ENCODE measurements at places on chromosomes 1 and 21.

DNA sequence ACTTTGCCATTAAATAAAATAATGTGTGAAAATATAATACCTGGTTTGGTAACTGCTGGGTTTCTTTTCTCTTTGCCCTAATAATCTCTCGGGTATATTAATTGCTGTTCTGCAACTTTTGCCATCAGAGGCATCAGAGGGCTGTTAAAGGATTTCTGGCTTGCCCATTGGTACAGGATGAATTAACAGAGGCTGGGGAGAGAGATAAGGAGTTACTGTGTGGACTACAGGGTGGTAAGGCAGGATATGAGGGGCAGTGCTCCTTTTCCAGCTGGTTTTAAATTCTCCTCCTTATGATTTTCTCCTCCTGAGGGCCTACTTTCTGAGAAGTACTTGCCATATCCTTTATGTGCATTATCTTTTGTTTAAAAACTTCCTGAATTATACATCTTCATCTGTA is 48.3 kb downstream of the FGGY start:
- DNase-seq, result no peak

DNA sequence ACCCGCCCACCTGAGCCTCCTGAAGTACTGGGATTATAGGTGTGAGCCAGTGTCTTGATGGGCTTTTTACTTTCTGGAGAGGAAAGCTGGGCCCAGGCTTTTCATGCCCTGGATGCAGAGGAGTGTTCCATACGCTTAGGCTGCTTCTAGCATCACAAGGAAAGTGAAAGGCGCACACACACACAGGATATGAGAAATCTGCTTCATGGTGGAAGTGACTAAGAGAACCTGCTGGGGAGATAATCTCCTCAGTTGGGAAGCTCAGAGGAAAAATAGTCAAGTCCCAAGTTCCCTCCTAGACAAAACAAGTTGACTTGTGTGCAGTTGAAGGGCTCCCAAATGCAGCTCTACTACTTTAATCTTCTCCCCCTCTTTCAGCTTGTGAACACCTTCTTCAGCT is 2.2 kb downstream of the NUDC start:
- no peak for DNase-seq

DNA sequence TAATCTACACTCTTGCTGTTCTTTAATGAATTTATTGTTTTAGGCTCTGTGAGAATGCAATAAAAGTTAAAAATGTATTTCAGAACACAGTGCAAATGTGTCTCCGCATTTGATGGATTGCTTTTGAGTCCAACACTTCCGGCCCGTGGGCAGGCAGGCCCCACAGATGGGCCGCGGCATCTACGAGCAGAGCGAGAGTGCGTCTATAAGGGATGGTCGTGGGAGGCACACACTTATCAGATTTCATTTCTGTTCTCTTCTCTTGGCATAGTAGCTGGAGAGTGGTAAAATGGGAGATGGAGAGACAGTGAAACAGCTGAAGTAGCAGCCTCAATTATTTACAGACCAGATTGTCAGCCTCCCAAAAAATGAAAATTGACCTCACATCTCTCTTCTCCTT is 134.2 kb downstream of the NAV1 start:
- no peak for DNase-seq

DNA sequence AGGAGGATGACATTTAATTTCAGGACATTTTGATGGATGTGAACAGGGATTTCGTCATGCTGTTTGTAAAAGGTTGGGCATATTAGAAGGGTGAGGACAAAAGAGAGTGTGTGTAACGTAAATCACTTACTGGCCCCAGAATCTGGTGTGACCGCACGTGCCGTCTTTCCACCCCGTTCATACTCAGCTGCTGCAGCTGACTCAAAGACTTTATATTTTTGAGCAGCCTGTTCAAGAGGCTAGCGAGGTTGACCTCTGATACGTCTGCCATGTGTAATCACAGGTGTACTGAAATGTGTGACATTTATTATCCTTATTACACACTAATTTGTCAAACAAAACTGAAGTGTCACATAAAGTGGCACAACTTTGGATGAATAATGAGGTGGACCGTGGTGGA is 66.5 kb upstream of the ERRFI1 start:
- DNase-seq, result no peak

GRCh38 chr1:42767510-42768000 is 506 bp downstream of the C1orf50 start:
- DNase-seq, result no peak

DNA sequence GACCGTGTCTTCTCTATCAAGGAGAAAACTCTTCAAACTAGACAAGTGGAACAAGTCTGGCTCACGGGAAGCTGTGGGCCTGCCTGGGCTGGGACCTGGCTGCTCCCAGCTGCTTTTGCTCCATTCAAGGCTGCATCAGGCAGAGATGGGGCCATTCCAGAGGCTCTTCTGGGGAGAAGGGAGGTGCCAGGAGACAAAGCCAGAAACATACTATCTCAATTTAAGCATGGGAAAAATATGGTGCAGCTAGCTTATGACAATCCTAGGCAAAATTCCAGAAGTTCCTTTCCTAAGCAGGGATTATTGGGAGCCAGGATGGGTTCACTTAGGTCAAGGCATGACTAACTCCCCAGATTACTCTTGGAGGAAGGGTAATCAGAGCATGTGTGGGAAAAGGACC is 90.8 kb upstream of the SLC2A1 start:
- no peak for DNase-seq

DNA sequence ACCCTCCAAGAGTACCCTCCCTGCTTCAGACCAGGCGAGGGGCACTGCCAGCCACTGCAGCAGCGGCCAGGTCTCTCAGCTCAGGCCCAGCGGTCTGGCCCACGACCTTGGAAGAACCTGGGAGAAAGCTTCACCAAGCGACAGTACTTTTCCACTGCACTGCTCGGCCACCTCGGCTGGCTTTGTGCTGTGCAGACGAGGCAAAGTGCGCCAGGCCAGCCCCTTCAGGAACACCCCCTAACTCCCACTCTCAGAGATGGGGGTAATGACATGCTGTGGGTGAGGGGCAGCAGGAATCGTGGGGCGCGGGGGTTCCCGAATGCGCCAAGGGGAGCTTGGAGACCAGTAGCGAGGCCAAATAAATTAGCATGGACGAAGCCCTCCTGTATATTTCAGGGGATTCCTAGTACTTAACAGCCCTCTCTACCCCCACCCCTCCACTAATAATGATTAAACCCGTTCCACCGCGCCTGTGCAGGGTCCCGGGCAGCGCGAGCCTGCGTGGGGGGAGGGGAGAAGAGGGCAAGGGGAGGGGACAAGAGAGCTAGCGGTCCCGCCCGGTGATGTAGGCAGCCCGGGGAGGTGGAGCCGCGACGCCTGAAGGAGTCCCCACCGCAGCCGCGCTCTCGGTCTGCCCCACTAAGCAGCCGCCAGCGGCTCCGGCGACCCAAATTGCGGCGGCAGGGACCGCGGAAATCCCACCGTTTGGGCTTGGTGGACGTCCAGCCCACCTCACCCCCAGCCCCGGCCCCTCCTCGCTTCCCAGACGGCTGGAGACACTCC is at the start of gene FAM43B:
Gene FAM43B, plus strand, starts transcription at position 629 of the 783 bp plus-strand sequence. CDS start 401 bp downstream, outside the sequence.
- DNase-seq, result no peak

- no peak for DNase-seq
These were observed 168.1 kb upstream of the EDN2 start for GRCh38 chr1:41652384-41653265.

DNA sequence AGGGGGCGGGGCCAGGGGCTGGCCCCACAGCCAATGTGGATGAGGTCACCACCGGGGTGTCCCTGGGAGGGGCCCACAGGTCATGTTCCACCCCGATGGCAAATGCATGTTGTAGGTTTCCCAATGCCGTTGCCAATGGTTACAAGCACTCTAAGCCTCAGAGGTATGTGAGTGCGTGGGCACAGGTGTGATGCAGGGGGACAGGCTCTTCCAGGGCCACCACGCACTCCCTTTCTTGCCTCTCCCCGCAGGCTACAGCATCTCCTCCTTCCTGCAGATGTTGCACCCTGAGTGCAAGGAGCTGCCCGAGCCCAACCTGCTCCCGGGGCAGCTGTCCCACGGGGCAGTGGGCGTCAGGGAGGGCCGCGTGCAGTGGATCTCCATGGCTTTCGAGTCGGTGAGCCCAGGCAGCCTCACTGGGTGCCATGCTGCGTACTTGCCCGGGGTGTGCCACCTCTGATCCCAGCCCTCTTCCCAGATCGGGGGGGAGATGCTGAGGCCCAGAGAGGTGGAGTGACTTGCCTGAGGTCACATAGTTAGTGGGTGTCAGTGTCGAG is 52.4 kb downstream of the DISP3 start:
- no peak for DNase-seq

DNA sequence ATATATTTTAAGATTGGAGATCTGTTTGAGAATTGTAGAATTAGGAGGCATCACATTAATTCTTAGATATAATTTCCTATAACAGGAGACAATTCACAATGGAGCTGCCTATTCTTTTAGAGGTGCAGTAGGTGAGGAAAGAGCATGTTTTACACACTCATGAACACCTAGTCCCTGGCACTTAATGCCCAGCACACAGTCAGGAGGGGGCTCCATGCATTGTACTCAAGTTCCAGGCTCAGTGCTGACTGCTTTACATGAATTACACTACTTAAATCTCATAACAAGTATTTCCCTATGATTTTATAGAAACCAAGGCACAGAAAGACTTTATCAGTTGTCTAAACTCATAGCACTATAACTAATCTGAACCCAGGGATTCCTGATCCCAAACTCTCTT is 360 bp upstream of the GBP3 start:
- DNase-seq, result no peak

GRCh38 chr1:196517193-196517592 is 91.0 kb downstream of the KCNT2 start:
- DNase-seq, result no peak

DNA sequence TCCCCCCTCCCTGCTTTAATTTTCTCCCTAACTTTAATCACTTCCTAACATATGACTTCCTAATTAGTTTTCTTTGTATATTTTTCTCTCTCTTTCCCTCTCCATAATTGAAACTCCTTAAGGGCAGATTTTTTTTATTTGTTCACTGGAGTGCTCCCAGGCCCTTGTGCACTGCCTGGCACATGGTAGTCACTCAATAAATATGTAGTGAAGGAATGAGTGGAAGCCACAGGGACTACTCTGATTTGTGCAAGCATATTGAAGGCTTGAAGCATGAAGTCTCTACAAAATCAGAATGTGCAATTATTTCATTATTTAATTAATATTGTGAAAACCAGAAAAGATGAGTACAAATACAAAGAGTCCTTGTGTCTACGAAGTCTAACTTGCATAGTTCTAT is 41.5 kb downstream of the SNX7 start:
- DNase-seq, result no peak

- no peak for DNase-seq
These were observed 5.7 kb downstream of the SLC9A1 start for GRCh38 chr1:27149084-27149761.

Data from activated CD4-positive, CD25-positive, alpha-beta regulatory T cell treated with anti-CD3 and anti-CD28 coated beads, Interleukin-2, amount 50 U/mL, for 72 hours (primary cell).